Stimulated activated CD8-positive, alpha-beta memory T cell treated with anti-CD3 and anti-CD28 coated beads, Interleukin-4, amount 100 ng/mL, for 1 hour (primary cell): ENCODE measurements at places on chromosomes 11 and 22.

DNA sequence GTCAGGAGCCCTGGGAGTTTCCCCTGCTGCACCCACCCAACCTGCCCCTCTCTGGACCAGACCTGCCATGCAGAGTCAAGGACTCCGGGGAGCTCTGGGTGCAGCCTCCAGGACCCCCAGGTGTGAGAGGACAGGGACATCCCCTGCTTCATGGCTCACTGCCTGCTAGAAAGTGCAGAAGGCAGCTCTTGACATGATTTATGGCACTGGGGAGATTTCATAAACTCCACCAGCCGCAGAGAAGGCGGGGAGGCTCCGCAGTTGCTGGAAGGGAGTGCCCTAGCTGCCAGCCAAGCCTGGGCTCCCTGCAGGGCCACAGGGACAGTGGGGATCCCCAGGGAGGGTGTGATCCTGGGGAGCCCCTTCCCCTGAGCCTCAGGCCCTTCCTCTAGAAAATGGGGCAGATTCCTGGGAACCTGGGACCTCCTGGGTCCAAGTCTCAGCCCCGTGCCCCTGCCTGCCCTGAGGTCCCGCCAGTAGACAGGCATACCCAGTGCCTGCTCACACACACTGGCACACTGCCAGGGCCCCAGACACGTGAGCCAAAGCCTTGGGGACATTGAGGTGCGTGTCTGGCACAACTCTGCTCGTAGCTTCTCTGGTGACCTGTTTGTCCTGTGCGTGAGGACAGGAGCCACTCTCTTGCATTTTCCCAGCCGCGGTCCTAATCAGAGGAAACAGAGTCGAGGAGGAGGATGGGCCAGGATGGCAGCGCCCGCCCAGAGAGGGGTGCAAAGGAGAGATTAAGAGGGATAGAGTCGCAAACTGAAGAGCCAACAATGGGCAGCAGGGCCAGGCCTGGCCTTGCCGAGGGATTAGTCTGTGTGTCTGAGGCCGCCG is 13.8 kb downstream of the CABP7 start:
- DNase-seq: no peak

- no peak for DNase-seq
Measured at GRCh38 chr11:26835611-26836010, 113.8 kb upstream of the SLC5A12 start.

DNA sequence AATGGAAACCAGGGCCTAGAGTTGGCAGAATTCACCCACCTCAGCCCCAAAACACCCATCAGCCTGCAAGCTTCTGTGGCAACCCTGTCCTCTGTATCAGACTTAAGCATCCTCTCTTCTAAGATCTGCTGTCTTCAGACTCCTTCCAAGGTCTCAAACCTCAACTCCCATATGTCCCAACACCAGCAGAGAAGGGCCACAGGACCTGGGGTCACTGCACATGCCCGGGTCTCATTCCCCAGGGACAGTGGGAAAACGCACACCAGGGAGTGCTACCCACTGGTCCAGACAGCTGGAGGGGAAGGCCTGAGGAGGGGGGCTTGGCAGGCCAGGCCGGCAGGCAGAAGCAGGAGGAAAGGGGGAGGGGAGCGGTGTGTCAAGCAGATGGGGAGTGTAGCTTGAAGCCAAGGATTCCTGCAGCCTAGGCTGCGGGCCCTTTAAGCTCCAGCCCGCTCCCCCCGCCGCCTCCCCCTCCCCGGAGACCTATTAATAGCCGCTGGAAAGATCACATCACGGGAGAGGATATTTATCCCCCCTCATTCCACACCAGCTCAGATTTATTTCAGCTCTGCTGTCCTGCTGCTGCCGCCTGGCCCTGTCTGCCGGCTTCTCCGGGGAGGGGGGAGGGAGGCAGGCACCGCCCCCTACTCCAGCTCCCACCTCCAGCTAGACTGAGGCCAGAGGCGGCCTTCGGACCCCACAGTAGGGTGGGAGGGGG is 16.7 kb downstream of the BCL9L start:
- DNase-seq: no peak

DNA sequence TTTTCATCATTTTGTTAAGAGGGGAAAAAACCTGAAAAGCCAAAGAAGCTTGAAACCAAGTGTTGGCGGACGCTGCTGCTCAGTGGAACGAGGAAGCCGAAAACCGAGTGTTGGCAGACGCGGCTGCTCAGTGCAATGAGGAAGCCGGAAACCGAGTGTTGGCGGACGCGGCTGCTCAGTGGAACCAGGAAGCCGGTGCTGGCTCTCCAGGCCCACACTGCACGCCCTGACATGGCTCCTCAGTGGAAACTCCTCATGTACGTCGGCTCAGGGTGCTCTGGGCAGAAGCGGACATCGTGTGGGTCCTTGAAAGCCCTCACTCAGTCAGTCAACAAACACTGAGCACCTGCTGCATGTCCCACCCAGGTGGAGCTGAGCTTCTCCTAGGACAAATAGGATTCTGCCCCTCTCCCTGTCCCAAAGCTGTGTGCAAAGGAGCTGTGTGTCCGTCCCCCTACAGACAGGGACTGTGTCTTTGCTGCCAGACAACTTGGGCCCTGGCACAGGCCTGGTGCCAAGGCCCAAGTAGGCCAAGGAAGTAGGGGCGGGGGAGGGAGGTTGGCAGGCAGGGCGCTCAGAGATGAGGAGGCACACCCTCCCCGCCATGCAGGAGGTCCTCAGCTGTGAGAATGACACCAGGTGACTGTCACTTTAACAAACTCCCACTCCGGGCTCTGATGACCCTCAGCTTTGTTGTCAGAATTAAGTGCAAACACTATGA is 37.3 kb downstream of the PHF21B start:
- DNase-seq: no peak

- DNase-seq: no peak
Measured at GRCh38 chr11:3709977-3710376, 38.8 kb upstream of the CHRNA10 start.

DNA sequence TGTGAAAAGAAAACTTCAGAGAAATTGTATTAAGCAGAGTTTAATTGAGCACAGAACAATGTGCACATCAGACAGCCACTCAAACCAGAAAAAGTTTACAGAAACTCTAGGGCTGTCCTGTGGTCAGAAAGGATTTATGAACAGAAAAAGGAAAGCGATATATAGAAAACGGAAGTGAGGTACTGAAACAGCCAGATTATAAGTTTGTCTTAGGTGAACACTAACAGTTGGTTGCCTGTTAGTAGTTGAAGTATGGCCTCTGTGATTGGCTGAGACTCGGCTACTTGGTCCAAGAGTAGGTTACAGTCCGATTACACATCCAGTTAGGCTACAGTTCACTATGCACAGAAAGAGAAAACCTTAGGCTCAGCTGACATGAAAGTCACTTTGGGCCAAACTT is 1232.5 kb upstream of the RAG2 start:
- no peak for DNase-seq

GRCh38 chr11:81098471-81098870 is 1635.2 kb downstream of the FAM181B start:
- no peak for DNase-seq

DNA sequence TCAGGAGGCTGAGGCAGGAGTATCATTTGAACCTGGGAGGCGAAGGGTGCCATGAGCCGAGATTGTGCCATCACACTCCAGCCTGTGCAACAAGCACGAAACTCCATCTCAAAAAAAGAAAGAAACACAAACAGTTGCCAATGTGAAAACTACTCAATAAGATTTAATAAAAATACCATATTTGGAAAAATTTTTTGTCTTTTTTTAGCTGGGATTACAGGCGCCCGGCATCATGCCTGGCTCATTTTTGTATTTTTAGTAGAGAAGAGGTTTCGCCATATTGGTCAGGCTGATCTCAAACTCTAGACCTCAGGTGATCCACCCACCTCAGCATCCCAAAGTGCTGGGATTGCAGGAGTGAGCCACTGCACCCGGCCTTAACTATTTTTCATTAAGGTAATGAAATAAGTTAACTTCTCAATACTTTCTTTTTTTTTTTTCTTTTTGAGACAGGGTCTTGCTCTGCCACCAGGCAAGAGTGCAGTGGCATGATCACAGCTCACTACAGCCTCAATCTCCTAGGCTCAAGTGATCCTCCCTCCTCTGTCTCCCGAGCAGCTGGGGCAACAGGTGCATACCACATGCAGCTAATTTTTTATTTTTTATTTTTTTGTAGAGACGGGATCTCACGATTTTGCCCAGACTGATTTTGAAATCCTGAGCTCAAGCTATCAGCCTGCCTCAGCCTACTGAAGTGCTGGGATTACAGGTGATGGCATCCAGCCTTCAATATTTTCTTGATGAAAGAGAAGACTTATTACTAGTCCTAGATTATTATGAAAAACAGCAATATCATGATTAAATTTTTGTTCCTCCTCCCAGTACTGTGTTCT is 4746.2 kb upstream of the OR11H1 start:
- no peak for DNase-seq

- DNase-seq: no peak
Measured at GRCh38 chr11:117337076-117337475, 9.4 kb downstream of the CEP164 start.

- no peak for DNase-seq
Measured at GRCh38 chr11:64842851-64843685, 1.4 kb downstream of the CDC42BPG start.

- DNase-seq: no peak
Measured at GRCh38 chr11:8693010-8693551, 10.5 kb downstream of the RPL27A start.

- no peak for DNase-seq
Measured at GRCh38 chr11:102868339-102868738, 6.4 kb downstream of the MMP12 start.

- no peak for DNase-seq
Measured at GRCh38 chr11:133238027-133238426, 294.3 kb downstream of the OPCML start.

GRCh38 chr11:125221461-125221860 is 56.9 kb downstream of the PKNOX2 start:
- no peak for DNase-seq

GRCh38 chr11:128662960-128663359 is 30.9 kb upstream of the FLI1 start:
- DNase-seq: no peak

- no peak for DNase-seq
Measured at GRCh38 chr22:41003066-41003465, 51.9 kb downstream of the RBX1 start.

DNA sequence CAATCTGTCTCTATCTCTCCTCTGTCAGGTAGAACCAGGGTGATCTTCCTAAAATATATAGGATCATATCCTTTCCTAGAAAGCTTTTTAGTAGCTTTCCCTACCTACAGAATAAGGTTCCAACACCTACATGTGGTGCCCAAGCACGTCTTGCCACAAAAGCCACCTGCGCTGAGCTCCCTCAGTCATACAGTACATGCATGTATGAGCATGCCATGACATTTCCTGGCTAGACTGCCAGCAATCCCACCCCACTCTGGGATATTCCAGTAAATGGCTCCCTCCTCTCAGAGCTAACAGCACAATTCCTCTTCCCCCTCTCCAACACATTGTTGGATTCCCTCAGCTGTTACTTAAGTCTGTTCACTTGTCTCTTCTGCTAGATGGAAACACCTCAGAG is 398.0 kb downstream of the TENM4 start:
- DNase-seq: no peak

DNA sequence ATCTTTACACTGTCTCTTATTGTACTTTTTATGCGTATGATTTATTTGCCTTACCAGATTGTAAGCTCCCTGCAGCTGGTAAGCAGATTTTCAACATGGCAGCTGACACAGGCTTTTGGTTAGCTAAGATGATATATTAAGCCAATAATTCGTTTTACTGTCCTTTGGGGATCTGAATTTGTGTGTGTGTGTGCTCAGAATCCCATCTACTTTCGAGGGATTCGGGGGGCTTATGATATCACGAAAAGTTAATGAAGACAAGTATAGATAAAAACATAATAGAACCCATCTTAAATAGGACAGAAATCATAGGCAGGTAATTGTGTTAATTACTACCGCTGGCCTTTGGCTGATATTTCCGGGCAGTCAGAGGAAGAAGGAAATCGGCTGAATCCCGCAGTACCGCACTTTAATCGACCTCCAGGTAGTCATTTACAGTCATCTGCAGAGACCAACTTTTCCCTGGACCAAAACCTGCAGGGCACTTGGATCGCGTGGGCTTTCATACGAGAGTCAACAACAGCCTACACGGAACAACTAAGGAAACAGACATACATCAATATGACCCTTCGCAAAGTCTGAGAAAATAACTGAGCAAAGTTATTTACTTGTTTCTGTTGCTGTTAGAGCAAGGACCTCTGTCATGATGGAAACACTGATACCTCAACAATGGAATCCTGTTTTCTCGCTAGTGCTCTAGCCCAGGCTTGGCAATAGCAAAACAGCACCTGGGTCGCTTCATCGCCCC is 802 bp downstream of the KBTBD3 start:
- no peak for DNase-seq

- DNase-seq: no peak
Measured at GRCh38 chr11:45995342-45995734, 72.9 kb downstream of the LARGE2 start.

DNA sequence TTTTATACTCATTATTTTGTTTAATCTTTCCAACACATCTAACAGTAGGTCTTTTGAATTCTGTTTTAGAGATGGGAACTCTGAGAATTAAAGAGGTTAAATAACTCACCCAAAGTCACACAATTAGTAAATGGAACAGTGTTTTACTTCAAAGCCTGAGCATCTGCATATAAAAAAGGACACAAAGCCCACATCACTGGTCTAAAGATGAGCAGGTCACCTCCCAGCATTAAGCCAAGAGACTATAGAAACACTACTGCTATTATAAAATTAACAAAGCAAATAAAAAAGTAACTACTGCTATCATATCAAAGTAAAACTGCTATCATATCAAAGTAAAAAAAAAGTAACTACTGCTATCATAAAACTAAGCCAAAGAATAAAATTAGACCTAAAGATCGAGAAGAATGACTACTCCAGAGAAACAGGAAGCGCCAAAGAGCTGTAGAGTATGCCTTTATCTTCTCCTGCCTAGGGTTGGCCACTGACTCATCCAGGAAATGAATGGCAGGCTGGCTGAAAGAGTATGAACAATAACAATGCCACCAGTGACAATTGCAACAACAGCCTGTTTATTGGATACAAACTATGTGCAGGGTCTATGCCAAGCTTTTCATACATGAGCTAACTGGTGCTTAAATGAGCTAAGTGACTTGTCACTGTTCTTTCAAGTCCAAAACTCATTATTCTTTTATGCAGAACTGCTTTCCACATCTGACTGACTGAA is 1153.0 kb upstream of the TENM4 start:
- DNase-seq: no peak

- DNase-seq: no peak
Measured at GRCh38 chr22:50678218-50678650, 5.6 kb downstream of the SHANK3 start.

GRCh38 chr22:29078036-29078868 is 5.4 kb downstream of the KREMEN1 start:
- no peak for DNase-seq

- no peak for DNase-seq
Measured at GRCh38 chr11:12075822-12076821, 34.3 kb upstream of the MICAL2 start.

DNA sequence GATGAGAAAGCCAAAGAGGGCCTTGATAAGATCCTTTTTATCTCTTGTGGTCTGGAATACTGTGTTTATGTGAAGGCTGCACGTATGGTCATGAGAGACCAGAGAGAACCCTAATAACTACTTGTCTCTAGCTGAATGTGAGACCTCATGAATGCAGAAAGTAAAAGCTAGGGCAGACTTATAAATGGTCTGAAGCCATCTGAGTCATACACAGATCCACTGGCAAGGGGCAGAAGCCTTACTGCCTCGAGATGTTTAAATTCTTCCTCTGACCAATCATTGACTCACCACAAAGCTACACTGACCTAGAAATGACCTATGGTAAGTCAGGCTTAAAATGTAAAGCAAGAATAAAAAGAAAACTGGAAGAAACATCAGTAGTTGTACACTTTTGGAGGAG is 22.7 kb upstream of the OR4B1 start:
- DNase-seq: no peak
